ENCODE measurements at places on chromosomes 1 and 21.

DNA sequence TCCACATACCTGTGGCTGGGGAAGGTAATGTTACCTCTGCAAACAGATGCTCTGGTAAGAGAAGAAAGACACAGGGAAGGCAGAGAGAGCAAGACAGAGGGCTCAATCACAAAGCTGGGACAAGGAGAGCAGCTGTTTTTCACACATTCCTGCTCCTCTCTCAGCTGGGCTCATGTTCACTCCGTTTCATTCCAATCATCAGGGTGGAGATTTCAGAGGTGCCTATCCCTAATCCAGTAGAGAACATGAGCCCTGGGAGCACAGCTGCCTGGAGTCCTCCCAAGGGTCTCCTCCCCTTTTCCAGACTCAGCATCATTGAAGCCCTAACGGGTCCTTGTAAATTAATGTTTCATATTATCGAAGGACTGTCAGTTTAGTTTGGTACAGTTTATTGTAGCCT is 19.4 kb downstream of the GADD45A start:
- no peak for DNase-seq

DNA sequence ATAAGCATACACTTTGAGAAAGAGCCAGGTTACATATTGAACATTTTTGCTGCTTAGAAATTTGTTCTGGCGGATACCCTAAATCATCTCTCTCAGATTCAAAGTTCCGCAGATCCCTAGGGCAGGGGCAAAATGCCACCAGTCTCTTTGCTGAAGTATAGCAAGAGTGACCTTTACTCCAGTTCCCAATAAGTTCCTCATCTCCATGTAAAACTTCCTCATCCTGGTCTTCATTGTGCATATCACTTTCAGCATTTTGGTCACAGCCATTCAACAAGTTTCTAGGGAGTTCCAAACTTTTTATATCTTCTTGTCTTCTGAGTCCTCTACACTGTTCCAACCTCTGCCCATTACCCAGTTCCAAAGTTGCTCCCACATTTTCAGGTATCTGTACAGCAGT is 23.3 kb upstream of the LYPD8 start:
- no peak for DNase-seq

DNA sequence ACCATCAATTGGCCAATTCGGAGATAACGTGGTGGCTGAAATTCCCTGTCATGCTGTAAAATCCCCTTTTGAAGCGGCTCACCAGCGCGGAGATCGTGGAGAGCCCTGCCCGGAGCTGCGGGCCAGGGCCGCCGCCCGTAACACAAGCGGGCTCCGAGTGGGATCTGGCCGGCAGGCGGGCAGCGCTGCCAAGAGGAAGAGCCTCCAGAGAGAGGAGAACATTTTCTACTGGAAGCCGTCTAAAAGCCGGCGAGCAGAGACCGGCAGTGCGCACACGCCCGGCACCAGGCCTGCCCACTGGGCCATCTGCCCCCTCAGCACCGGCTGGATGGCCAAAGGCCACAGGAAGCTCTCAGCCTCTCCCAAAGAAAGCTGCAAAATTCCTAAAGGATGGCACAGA is 15.5 kb downstream of the SSBP3 start:
- DNase-seq: peak; percentile 42

- DNase-seq: no peak
Observed at GRCh38 chr1:207474210-207474609, 20.1 kb downstream of the CR2 start.

- DNase-seq: no peak
Observed at GRCh38 chr1:3168678-3169077, 99.7 kb downstream of the PRDM16 start.

GRCh38 chr1:17617787-17618557 is 78.5 kb downstream of the ARHGEF10L start:
- peak; percentile 81 for DNase-seq

DNA sequence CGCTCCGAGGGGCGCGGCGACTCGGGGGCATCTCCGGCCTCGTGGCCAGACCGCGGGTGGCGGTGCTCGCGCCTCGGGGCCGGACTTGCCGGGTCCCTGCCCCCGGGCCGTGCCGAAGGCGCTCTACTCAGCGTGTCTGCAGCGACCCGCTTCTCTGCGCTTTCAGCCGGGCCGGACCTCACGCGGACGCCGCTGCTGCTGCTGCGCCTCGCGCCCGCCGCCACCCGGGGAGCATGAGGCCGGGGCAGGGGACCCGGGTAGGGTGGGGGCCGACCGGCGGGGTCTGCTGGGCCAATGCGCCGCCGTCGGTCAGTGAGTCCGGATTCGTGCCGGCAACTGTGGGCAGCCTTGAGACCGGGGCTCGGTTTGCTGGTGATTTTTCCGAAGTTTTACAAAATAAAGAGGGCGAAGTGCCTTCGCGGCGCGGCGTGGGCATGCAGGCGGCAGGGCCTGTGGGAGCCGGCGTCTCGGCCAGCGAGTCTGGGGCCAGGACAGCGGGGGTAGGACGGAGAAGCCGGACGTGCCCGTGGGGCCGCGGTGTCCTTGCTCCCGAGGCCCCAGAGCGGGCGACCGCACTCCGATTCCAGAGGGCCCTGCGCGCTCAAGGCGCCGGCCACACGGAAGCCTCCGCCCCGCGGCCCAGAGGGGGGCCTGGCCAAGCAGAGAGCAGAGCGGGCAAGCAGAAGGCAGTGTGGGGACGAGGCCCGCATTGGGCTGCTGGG is 749 bp downstream of the FAM163A start:
- peak; percentile 40 for DNase-seq
